ENCODE measurements at places on chromosomes 12 and 14. TPM values are rescaled to one million over a fixed set of nuclear protein-coding genes. Genes with fewer than 3 reads are reported as not detected.

SLC6A12 gene
- total RNA-seq: not detected

DACT1 gene
- 0.29 TPM for total RNA-seq

IFNG-AS1 gene
- not detected for total RNA-seq

KRT74 gene
- not detected for total RNA-seq

GPRC5A gene
- 93.8 TPM for total RNA-seq

KERA gene
- total RNA-seq: not detected

FNTB gene
- total RNA-seq: 13.5 TPM

SPX gene
- total RNA-seq: 1.2 TPM

RAD51AP1 gene
- total RNA-seq: 15.1 TPM

MUCL1 gene
- not detected for total RNA-seq

CHGA gene
- not detected for total RNA-seq

KRT80 gene
- 0.53 TPM for total RNA-seq

MSI1 gene
- not detected for total RNA-seq

NANOG gene
- not detected for total RNA-seq

ACTR6 gene
- total RNA-seq: 15.9 TPM

CYP27B1 gene
- total RNA-seq: 1.4 TPM

SRRM4 gene
- not detected for total RNA-seq

SLC6A13 gene
- not detected for total RNA-seq

ACRBP gene
- 0.18 TPM for total RNA-seq

ZBTB42 gene
- 2.3 TPM for total RNA-seq

SP1 gene
- total RNA-seq: 46.1 TPM

RPGRIP1 gene
- total RNA-seq: not detected

PZP gene
- not detected for total RNA-seq

C12orf56 gene
- total RNA-seq: 5.8 TPM

NYNRIN gene
- 12.1 TPM for total RNA-seq

KRT86 gene
- not detected for total RNA-seq

CCDC197 gene
- not detected for total RNA-seq

CDCA3 gene
- 36.3 TPM for total RNA-seq

KLHL33 gene
- 0.35 TPM for total RNA-seq

GPR68 gene
- not detected for total RNA-seq

OTX2 gene
- total RNA-seq: not detected

CABP1 gene
- total RNA-seq: not detected

PHLDA1 gene
- 41.8 TPM for total RNA-seq

RBM19 gene
- total RNA-seq: 21.1 TPM
